ENCODE measurements at places on chromosomes 12 and 14. TPM values are rescaled to one million over a fixed set of nuclear protein-coding genes. Genes with fewer than 3 reads are reported as not detected.

The SPX gene
- 0.23 TPM for total RNA-seq

GRCh38 chr14:50334211-50334610 lies 22.1 kb downstream of the DMAC2L start:
- peaks cover 11% of the 10 kb centered on the region for H3K4me1 ChIP-seq
- H3K27ac ChIP-seq: no peak overlapping the region
- H3K4me3 ChIP-seq: no peak overlapping the region
- DNase-seq: no peak
- H3K36me3 ChIP-seq: peaks cover 8% of the 10 kb centered on the region
- no peaks in the 10 kb centered on the region for H3K27me3 ChIP-seq

DNA sequence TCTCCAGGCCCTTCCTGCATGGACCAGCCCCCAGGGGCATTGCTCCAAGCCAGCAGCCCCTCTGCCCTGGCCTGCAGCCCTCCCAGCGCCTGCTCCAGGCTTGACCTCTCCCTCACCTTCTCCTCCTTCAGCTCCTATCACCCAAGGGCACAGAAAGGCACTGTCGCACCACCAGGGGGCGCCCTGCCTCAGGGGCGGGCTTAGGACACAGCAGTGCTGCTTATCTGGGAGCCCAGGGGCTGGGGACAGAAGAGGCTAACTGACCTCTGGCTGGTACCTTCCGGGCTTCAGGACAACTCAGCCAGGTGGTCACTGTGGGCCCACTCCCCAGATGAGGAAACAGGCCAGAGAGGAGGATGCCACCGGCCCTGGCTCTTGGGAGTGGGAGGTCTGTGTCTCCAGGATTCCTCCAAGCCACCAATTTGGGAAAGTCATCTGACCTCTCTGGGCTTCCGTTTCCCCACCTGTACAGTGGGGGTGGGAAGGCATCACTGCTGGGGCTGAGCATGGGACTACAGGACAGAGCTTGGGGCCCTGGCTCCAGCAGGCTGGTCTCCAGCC lies 25.3 kb upstream of the GPR132 start:
- H3K4me3 ChIP-seq: no peak overlapping the region
- H3K36me3 ChIP-seq: no peaks in the 10 kb centered on the region
- peaks cover 24% of the 10 kb centered on the region for H3K4me1 ChIP-seq
- H3K27me3 ChIP-seq: peaks cover 3% of the 10 kb centered on the region

The GZMH gene
- 4.9 TPM for total RNA-seq

GRCh38 chr12:114686426-114686772 lies 2.4 kb upstream of the TBX3 start:
- peaks cover 9% of the 10 kb centered on the region for H3K36me3 ChIP-seq
- peaks cover 21% of the 10 kb centered on the region for H3K4me1 ChIP-seq
- H3K27me3 ChIP-seq: peaks cover 93% of the 10 kb centered on the region
- no peak overlapping the region for H3K27ac ChIP-seq

DNA sequence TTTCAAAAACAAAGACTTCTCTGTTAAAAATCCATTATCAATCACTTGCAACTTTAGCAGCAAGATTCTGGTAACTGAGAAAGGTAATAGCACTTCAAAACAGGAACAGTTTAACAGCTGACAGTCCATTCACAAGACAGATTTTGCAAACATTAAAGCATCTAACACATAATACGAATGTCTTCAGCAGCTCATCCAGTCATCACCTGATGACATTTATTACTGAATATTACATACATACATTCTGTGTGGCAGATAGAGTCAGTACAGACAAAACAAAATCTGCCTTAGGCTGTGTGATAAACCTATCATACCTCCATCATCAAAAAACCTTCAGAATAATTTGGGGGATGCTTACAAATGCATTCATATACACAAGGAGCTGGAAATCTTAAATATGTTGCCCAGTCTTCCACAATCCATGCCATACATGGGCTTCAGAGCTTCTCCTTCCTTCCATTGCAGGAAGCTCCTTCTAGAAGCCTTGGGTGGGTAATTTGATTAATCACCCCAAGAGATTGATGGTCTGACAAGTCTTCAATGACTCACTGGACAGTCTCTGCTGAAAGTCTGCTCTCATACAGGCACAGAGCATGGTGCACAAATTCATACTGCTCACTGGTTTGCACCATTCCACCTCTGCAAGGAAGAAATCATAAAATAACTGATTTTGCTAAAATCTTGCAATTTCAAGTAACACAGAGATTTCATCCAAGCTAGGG lies 1.6 kb upstream of the PTPRB start:
- no peak for DNase-seq
- peaks cover 2% of the 10 kb centered on the region for H3K27me3 ChIP-seq
- no peaks in the 10 kb centered on the region for H3K4me1 ChIP-seq
- H3K4me3 ChIP-seq: no peak overlapping the region

- peaks cover 12% of the 10 kb centered on the region for H3K36me3 ChIP-seq
- peak; percentile 61 for DNase-seq
- H3K27me3 ChIP-seq: no peaks in the 10 kb centered on the region
- H3K4me3 ChIP-seq: peak overlapping the region; percentile 85
- H3K27ac ChIP-seq: peak overlapping the region; percentile 56
Observed at GRCh38 chr12:132711080-132711843, 620 bp downstream of the PGAM5 start.

GRCh38 chr12:46259071-46259470 lies 9.8 kb downstream of the SLC38A1 start:
- peaks cover 35% of the 10 kb centered on the region for H3K4me1 ChIP-seq
- H3K27ac ChIP-seq: no peak overlapping the region
- peaks cover 42% of the 10 kb centered on the region for H3K36me3 ChIP-seq
- H3K4me3 ChIP-seq: no peak overlapping the region

The SOAT2 gene
- 9.8 TPM for total RNA-seq

The RNASE7 gene
- not detected for total RNA-seq

GRCh38 chr14:104265918-104266630 lies 127.7 kb downstream of the KIF26A start:
- no peaks in the 10 kb centered on the region for H3K36me3 ChIP-seq
- no peak overlapping the region for H3K4me3 ChIP-seq
- peak; percentile 15 for DNase-seq
- H3K27me3 ChIP-seq: peaks cover 4% of the 10 kb centered on the region
- H3K27ac ChIP-seq: no peak overlapping the region
- H3K4me1 ChIP-seq: peaks cover 3% of the 10 kb centered on the region

GRCh38 chr12:67220065-67220464 lies 49.1 kb upstream of the CAND1 start:
- DNase-seq: no peak
- H3K27me3 ChIP-seq: no peaks in the 10 kb centered on the region
- H3K36me3 ChIP-seq: no peaks in the 10 kb centered on the region
- no peak overlapping the region for H3K27ac ChIP-seq
- no peaks in the 10 kb centered on the region for H3K4me1 ChIP-seq

GRCh38 chr12:121170151-121170550 lies 37.5 kb downstream of the P2RX7 start:
- H3K4me3 ChIP-seq: no peak overlapping the region
- no peaks in the 10 kb centered on the region for H3K27me3 ChIP-seq
- H3K4me1 ChIP-seq: peaks cover 7% of the 10 kb centered on the region
- no peak overlapping the region for H3K27ac ChIP-seq

- DNase-seq: no peak
- H3K27me3 ChIP-seq: peaks cover 14% of the 10 kb centered on the region
- no peaks in the 10 kb centered on the region for H3K4me1 ChIP-seq
- no peak overlapping the region for H3K4me3 ChIP-seq
Observed at GRCh38 chr14:91554535-91555332, 44.6 kb upstream of the PPP4R3A start.

GRCh38 chr12:63753743-63754142 lies 26.0 kb upstream of the RXYLT1 start:
- H3K27ac ChIP-seq: no peak overlapping the region
- peaks cover 9% of the 10 kb centered on the region for H3K4me1 ChIP-seq
- H3K27me3 ChIP-seq: peaks cover 10% of the 10 kb centered on the region

GRCh38 chr12:9098115-9098452 lies 17.6 kb downstream of the A2M start:
- no peaks in the 10 kb centered on the region for H3K4me1 ChIP-seq
- H3K27me3 ChIP-seq: peaks cover 2% of the 10 kb centered on the region

DNA sequence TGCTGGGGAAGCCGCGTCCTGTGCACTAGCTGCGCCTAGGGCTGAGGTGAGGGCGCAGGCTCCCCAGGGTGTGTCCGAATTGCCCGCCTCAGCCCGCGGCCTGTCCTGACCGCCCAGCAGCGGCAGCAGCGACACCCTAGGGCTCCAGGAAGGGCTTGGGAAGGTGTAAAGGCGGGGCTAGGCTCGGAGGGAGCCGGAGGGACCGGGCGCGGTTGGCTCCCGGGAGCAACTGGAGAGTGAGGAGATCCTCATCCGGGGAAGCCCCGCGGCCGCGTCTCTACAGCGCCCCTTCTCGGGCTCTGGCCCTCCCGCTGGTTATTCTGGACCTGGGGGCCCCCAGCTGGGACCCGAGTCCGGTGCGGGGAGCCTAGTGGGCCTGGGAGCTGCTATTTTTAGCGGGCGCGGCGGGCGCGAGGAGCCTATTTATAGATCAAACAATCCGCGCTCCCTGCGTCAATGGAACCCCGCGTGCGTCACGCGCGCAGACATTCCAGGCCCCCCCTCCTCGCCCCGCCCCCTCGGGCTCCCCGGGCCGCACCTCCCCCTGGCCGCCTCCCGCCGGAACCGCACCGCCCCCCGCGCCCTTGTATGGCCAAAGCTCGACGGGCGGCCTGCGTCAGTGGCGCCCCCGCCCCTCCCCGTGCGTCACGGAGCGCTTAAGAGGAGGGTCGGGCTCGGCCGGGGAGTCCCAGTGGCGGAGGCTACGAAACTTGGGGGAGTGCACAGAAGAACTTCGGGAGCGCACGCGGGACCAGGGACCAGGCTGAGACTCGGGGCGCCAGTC lies at the start of gene NR4A1:
Gene NR4A1 (plus strand): TSS at position 685 of the 784 bp plus-strand sequence. CDS start 2,887 bp downstream, outside the sequence.
- H3K27me3 ChIP-seq: peaks cover 2% of the 10 kb centered on the region
- DNase-seq: peak; percentile 100
- H3K4me3 ChIP-seq: peak within 1 kb of the TSS; percentile 99
- peaks cover 38% of the 10 kb centered on the region for H3K4me1 ChIP-seq

- no peaks in the 10 kb centered on the region for H3K36me3 ChIP-seq
- no peak overlapping the region for H3K27ac ChIP-seq
Observed at GRCh38 chr12:19080918-19081317, 48.6 kb upstream of the PLEKHA5 start.

The EPYC gene
- not detected for total RNA-seq

GRCh38 chr12:87925021-87925420 lies 104.2 kb downstream of the C12orf50 start:
- H3K27ac ChIP-seq: no peak overlapping the region
- DNase-seq: no peak
- no peaks in the 10 kb centered on the region for H3K27me3 ChIP-seq
- no peak overlapping the region for H3K4me3 ChIP-seq

The ACOT6 gene
- not detected for total RNA-seq

The SIRT4 gene
- total RNA-seq: 1.7 TPM

GRCh38 chr12:7731486-7731885 lies 15.7 kb downstream of the CLEC4C start:
- H3K4me1 ChIP-seq: no peaks in the 10 kb centered on the region
- no peaks in the 10 kb centered on the region for H3K36me3 ChIP-seq
- no peak overlapping the region for H3K27ac ChIP-seq
- no peak for DNase-seq

- no peak overlapping the region for H3K27ac ChIP-seq
- peaks cover 20% of the 10 kb centered on the region for H3K36me3 ChIP-seq
- no peaks in the 10 kb centered on the region for H3K27me3 ChIP-seq
- no peak for DNase-seq
Observed at GRCh38 chr14:53055003-53055402, 98.1 kb downstream of the DDHD1 start.

DNA sequence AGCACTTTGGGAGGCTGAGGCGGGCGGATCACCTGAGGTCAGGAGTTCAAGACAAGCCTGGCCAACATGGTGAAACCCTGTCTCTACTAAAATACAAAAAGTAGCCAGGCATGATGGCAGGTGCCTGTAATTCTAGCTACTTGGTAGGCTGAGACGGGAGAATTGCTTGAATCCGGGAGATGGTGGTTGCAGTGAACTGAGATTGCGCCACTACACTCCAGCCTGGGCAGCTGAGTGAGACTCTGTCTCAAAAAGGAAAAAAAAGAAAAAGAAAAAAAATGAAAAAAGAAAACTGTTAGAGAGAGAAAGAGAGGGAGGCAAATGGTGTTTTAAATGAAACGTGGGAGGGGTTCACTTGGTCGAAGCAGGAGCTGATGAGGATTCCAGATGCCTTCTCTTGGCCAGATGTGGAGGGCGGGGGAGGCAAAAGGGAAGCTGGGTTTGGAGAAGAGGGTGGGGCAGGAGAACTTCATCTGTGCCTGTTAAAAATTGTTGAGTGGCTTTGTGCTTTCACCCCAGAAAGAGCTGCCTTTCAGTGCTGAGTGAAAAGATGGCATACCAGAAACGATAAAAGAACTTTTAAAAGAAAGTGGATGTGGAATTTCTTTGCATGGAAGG lies 1.1 kb downstream of the EMP1 start:
- no peak overlapping the region for H3K4me3 ChIP-seq
- peaks cover 58% of the 10 kb centered on the region for H3K27me3 ChIP-seq
- H3K27ac ChIP-seq: no peak overlapping the region
- H3K36me3 ChIP-seq: no peaks in the 10 kb centered on the region

DNA sequence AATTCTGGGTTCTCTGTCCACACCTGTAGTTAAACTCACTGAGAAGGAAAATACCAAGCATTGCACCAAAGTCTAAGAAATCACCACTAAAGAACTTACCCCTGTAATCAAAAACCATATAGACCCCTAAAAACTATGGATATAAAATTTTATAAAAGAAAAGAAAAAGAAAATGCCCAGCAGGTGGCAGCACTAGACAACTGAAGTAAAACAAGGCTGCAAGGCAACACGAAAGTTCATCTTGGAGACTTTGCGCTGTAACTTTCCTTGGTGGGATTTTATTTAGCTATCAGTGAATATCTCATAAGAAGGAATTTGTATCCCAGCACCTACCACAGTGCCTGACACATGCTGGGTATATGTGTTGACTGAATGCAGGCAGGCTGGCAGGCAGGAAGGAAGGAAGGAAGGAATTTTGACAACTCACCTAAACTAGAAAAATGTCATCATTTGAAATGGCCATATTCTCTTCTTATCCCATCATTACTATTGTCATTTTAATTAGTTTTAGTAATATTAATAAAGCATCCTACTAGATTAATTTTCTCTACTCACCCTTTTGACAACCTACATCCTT lies 68.2 kb upstream of the ETV6 start:
- DNase-seq: peak; percentile 33
- H3K36me3 ChIP-seq: no peaks in the 10 kb centered on the region
- H3K27me3 ChIP-seq: peaks cover 17% of the 10 kb centered on the region
- no peak overlapping the region for H3K4me3 ChIP-seq

- H3K27ac ChIP-seq: no peak overlapping the region
- no peaks in the 10 kb centered on the region for H3K4me1 ChIP-seq
- no peaks in the 10 kb centered on the region for H3K36me3 ChIP-seq
- peaks cover 3% of the 10 kb centered on the region for H3K27me3 ChIP-seq
- no peak for DNase-seq
- H3K4me3 ChIP-seq: no peak overlapping the region
Observed at GRCh38 chr12:103855036-103855712, 14.1 kb upstream of the NT5DC3 start.

GRCh38 chr14:105271224-105271890 lies 23.0 kb downstream of the BTBD6 start:
- no peaks in the 10 kb centered on the region for H3K36me3 ChIP-seq
- no peaks in the 10 kb centered on the region for H3K4me1 ChIP-seq
- no peak overlapping the region for H3K27ac ChIP-seq
- no peak overlapping the region for H3K4me3 ChIP-seq
- no peak for DNase-seq

All from activated naive CD8-positive, alpha-beta T cell treated with anti-CD3 and anti-CD28 coated beads, Interleukin-2, amount 10 ng/mL, durations not matched to agents 7 days and 5 days (primary cell).